ENCODE measurements at places on chromosomes 1 and 21.

- peak; percentile 78 for DNase-seq
These were observed 14.4 kb upstream of the CD101 start for GRCh38 chr1:116987256-116987555.

- no peak for DNase-seq
These were observed 4.3 kb upstream of the CCN1 start for GRCh38 chr1:85576266-85576641.

DNA sequence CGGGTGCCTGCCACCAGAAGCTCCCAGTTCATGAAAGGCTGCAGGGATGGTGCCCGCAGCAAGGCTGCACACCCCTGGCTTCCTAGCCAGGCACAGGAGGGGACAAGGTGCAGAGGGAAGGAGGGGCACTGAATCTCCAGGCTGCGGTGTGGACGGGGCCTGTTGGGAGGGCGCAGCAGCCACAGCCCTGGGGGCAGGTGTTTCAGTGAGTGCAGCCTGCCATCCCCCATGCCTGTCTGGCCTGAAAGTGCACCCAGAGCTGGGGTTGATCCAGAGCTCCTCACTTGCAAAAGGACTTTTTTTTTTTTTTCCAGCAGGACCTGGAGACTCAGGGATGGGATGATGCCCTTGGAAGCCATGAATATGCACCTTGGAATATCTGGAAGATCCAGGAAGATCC is 153.7 kb upstream of the C1orf174 start:
- no peak for DNase-seq

- no peak for DNase-seq
These were observed 6.7 kb downstream of the CLDN14 start for GRCh38 chr21:36473203-36473602.

GRCh38 chr1:76687307-76688175 is 179.7 kb upstream of the ST6GALNAC5 start:
- no peak for DNase-seq

- DNase-seq: no peak
These were observed 39.0 kb downstream of the AHDC1 start for GRCh38 chr1:27564710-27565649.

DNA sequence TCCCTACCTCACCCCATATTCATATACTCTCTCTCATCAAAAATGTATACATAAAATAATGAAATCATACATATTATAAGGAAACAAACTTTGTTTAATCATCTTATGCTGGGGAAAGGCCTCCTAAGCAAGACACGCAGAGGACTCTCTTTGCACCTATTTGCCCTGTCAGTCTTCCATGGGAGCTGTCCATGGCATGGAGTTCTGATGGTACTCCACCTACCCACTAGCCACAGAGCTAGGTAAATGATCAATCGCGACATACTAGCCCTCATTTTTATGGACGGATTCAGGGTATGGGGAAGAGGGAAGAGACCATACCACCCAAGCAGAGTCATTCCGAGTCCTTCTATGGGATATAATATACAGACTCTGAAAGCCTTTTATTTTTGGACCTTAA is 131.0 kb downstream of the CSMD2 start:
- DNase-seq: no peak

DNA sequence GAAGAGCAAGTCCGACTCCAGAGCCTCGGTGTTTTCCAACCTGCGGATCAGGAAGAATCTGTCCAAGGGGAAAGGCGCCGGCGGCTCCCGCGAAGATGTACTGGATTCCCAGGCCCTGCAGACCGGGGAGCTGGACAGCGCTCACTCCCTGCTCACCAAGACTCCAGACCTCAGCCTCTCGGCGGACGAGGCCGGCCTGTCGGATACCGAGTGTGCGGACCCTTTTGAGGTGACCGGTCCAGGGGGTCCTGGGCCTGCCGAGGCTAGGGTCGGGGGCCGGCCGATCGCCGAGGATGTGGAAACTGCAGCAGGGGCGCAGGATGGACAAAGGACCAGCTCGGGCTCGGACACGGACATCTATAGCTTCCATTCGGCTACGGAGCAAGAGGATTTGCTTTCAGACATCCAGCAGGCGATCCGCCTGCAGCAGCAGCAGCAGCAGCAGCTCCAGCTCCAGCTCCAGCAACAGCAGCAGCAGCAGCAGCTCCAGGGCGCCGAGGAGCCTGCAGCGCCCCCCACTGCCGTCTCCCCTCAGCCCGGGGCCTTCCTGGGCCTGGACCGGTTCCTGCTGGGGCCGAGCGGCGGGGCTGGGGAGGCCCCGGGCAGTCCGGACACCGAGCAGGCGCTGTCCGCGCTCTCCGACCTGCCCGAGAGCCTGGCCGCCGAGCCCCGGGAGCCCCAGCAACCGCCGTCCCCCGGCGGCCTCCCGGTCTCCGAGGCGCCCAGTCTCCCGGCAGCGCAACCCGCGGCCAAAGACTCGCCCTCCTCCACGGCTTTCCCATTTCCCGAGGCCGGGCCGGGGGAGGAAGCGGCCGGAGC is 827 bp downstream of the FMN2 start:
- no peak for DNase-seq

DNA sequence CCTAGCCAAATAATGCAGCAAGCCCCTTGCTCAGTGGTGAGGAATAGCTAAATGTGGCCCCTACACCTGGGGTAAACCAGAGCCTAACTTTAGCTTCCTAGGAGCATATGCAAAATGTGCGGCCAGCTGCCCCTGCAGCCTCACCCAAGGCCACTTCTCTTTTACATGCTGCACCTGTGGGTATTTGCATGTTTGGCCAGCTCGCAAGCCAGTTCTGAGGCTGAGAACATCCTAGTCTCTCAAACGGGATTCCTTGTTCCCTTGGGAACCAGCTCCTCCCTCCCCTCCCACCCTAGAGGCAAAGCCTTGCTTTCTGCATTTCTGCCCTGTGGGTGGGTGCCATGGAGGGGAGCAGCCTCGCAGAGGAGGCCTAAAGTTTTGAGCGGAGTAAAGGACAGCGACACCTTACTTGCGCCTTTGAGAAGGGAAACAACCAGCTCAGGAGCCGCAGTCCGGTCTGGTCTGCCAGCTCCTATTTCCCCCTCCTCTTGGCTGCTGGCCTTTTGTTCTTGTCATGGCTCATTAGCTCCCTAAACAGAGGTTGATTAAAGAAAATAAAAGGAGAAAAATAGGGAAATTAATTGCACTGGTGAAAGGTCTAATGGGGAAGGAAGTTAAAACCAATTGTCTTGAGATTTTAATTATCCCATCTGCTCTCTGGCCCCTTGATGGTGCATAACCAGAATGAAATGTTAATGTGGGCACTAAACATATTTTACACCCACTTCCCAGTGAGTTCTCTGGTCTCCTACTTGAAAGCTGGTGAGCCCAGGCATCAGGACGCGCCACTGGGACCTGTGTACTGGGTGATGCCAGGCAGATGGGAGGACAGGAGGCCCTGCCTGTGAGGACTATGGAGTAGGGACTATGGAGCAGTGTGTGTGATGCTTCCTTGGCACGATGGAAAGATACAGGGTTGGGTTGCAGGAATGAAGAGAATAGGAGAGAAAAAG is 68.7 kb downstream of the TEX35 start:
- DNase-seq: no peak

DNA sequence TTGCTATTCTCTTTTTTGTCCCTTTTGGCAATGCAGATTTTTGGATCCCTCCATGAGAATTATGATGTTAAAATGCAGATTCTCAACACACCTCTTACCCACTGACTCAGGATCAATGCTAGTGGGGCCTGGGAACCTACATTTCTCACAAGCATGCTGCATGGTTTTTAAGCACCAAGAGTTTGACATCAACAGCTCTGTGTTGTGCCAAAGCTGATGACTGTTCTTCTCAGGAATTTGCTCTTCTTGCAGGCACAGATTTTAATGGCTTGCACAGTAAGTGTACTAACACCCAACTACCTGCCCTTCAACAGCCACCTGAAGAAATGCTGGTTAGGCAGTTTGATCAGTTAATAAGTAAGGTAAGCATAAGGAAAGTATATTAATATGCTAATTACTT is 468.7 kb downstream of the PTBP2 start:
- no peak for DNase-seq

DNA sequence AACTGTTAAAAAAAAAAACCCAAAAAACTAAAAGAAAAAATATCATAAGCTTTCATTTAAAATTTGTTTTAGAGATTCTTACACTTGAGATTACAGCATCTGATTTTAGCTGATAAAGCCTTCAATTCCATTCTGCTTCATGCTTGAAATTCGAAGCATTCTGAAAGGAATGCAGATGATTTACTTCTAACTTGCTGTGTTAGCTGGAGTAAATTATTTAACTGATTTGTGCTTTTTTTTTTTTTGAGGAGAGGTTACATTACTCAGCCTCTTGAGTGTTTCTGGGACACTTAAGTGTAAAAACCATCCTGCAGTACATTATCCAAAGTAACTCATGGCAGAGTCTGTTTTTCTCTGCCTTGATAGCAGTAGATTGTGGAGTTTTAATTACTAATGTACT is 4.5 kb upstream of the TRIM67 start:
- no peak for DNase-seq

GRCh38 chr1:78420181-78420580 is 70.6 kb upstream of the PTGFR start:
- no peak for DNase-seq

DNA sequence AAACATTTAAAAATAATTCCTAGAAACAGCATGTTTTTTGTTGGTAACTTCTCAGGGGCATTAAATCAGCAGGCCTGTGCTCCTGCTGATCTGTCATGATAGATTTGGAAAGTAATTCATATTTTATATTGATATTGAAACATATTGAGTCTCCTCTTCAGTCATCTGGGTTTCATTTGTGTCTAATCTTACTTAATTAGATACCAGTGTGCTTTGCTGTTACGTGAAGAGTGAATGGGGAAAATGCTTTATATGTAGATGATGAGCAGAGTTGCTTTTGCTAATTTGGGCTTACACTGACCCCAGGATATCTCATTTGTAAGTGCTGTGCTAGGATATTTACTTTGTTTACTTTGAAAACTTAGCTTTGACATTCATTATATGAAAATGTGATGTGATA is 45.9 kb downstream of the CHRM3 start:
- DNase-seq: no peak

DNA sequence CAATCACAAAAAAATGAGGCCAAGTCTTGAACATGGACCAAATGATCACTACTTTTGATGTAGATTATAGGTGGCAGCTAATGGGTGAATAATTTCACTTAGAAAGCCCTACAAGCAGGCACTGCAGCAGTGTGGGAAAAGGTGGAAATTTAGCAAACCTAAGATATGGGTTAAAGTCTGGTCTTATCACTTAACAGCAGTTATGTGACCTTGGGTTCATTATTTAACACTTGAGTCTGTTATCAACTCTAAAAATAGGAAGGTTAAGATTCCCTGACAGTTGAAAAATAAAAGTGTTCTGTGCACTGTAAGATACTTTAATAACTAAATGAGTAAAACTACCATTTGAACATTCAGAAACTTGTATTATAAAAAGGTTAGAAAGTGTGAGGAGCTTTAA is 47.5 kb downstream of the SSX2IP start:
- DNase-seq: no peak

Measured in activated CD4-positive, alpha-beta memory T cell treated with anti-CD3 and anti-CD28 coated beads for 36 hours (primary cell).